ENCODE measurements at places on chromosomes 7 and 10.

- no peak for DNase-seq
These were observed 1.5 kb downstream of the STX1A start for GRCh38 chr7:73717991-73718405.

GRCh38 chr7:113141803-113142202 is 23.4 kb upstream of the SMIM30 start:
- no peak for DNase-seq

- no peak for DNase-seq
These were observed 32.7 kb downstream of the SLC29A3 start for GRCh38 chr10:71351628-71352319.

- DNase-seq = no peak
These were observed 33.9 kb downstream of the ENTPD1 start for GRCh38 chr10:95789902-95790301.

- DNase-seq = no peak
These were observed 76.1 kb downstream of the GPR37 start for GRCh38 chr7:124689523-124689922.

- no peak for DNase-seq
These were observed 134.6 kb downstream of the FAM204A start for GRCh38 chr10:118207470-118208007.

DNA sequence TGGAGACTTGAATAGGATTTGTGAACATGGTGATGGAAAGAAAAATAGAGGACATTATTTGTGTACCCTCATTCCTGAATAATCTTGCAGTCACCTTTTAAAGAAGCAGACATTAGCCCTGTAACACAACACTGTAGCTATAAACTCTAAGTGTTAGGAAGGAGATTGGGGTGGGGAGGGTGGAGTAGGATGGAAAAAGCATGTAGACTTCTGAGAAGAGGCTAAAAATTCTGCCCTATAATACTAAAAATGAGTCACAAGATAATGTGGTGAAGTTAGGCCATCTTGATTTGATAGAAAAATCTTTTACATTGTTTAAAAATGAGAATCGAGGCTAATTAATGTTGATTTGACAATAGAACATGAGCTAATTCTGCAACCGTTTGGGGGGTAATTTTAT is 128.8 kb downstream of the LCOR start:
- DNase-seq = no peak

GRCh38 chr10:110274072-110274627 is 30.6 kb downstream of the SMNDC1 start:
- DNase-seq = no peak
